ENCODE measurements at places on chromosomes 1 and 21.

GRCh38 chr1:89360716-89361115, 3.1 kb upstream of the GBP6 start:
- no peak for DNase-seq

DNA sequence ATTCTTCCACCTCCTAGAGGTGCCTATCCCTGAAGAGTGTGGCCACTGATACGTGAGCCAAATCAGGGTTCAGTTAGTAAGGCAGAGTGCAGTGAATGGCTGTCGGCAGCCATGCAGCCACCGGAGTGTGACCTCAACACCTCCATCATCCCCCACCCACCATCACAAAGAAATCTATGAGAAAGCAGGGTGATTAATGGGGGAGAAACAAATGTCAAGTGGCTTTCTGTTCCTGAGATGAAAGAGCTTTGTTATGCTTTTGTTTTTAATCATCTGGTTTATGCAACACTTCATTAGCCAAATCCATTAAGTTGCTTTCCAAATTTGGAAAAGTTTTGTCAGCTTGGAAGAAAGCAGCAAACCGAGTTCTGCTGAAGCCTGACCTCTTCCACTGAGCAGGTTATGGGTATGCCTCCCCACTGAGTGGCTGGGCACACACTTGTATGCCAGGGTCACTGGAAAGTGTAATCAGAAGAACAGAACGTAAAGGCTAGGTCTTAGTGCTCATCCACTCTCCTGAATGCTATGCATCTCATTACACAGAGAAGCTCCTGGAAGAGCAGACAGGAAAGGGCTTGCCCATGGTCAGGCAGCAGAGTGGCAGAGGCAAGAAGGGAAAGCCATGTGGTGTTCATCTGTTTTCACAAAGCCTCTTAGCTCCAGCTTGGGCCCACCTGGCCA, 57.1 kb upstream of the ATP1B1 start:
- DNase-seq = no peak

DNA sequence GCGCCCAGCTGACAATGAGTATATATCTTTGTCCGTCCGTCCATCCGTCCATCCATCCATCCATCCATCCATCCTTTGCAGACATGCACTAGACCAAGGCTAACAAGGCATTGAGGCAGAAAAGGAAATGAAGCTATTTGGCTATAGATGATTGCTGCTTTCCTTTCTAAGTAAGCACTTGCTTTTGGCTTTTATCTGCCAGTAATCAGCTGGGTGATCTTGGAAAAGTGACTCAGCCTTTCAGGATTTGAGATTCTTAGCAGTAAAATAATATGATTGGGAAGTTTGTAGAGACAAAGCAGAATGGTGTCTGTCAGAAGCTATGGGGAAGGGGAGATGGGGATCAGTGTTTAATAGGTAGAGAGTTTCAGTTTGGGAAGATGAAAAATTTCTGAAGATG, 22.7 kb downstream of the ZFYVE9 start:
- DNase-seq = no peak

DNA sequence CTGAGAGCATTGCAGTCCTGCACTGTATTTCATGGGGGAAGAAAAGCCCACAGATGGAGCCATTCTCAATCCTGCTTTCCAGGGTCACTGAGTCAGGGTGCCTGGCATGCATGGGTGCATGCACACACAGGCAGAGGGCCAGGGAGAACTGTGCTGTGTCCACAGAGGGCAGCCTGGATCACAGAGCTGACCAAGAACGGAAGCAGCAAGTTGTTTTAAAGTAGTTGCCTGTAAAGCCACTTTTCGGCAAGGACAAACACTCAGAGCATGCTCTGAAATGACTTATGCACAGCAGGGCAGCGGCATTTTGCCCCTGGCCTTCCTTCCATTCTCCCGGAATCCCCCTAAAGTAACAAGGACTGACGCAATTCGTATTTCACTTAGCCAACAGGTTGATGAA, 3.6 kb downstream of the ERG start:
- DNase-seq = no peak

GRCh38 chr1:212594640-212595039, 13.9 kb upstream of the ATF3 start:
- no peak for DNase-seq

DNA sequence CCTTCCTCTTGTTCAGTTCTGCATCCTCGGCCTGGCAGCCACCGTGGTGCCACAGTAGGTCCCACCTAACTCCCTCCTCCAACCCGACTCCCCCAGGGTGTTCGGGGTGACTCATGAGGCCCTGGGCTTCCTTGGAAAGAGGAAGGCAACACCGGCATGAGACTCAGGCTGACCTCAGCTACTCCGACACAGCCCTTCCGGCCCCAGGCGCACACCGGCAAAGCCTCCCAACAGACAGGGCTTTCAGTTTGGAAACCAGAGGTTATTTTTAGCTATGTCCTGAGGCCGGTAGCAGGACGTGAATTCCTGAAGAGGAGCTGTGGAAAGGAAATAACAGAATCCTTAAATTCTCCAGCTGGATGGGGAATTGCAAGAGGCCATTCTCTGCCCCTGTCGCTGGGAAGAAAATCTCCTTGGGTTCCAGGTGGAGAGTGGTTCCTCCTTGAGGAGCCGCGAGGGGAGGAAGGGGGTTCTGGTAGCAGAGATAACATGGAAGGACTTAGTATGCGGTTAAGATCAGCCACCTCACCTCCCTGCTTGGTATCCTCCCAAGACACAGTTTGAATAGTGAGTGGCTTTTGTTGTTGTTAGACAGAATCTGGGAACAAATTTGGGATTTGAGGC, 24.4 kb downstream of the PLXNA2 start:
- DNase-seq = no peak

GRCh38 chr1:182841368-182841988, 2.3 kb downstream of the DHX9 start:
- DNase-seq = no peak

DNA sequence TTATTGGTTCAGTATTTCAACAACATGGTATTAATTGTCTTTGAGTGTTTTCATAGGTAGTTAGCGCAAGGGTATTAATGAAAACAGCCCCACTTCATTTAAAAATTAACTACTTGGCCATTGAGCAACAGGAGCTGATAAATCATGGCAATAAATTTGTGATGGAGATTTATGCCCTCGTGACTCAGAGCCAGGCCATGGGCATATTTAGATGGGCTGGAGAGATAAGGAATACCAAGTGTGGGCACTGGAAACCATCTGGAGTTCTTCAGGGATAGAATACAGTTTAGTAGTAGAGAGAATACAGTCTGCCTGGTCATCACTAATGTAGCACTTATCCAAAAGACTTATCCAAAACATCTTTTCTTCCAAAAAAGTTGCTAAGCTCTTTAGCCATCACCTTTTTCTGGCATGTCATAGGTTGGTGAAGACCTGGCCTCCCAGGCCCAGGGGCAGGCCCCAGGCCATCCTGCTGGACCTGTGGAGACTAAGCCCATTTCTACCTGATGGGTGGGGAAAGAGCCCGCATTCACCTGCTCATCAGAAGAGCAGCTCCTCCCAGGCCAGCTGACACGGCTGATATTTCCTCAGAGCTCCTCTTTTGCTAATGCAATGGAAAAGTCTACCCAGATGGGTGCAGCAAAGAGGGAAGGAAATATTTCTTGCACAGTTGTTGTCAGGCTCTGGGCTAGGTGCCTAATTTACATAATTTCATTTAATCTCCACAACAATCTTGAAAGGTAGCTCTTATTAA, 238.0 kb downstream of the TM2D1 start:
- no peak for DNase-seq
